Inflammatory macrophage treated with lipopolysaccharide for 1 hour (primary cell): ENCODE measurements at places on chromosomes 1 and 21.
A peak's percentile ranks its signal among the peaks of the same experiment; 100 is the strongest.

GRCh38 chr1:26081267-26082019 lies 14.0 kb upstream of the TRIM63 start:
- no peak for DNase-seq

DNA sequence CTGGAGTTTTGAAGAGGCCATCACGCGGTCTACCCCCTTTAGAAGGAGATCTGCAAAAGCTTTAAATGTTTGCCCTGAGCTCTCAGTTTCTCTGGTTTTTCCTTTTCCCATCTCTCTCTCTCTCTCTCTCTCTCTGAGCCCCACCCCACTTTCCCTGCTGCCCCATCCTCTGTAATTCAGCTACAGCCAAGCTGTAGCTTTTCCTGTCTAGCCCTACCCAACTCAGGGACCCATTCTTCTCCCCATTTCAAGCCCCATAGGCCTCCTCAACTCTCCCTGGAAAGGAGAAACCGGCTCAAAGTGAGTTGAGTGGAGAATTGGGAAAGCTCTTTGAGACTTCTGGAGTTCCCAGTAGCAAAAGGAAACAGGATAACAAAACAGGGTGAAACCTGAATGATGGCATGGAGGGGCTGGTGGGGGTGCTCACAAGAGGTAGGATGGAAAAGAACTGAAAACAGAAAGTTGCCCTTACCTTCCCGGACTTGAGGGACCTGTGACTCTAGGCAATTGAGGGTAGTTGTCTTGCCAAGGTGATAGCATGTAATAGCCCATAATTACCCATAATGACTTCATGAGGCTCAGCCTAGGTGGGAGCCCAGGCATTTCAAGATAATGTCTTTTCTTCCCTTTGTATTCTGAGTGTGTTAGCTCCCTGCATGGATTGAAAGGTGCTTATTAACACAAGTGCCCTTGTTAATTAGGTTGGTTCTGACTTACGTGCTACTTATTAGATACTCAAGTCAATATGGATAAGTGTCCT lies 84.9 kb downstream of the SLC16A1 start:
- DNase-seq, result no peak

DNA sequence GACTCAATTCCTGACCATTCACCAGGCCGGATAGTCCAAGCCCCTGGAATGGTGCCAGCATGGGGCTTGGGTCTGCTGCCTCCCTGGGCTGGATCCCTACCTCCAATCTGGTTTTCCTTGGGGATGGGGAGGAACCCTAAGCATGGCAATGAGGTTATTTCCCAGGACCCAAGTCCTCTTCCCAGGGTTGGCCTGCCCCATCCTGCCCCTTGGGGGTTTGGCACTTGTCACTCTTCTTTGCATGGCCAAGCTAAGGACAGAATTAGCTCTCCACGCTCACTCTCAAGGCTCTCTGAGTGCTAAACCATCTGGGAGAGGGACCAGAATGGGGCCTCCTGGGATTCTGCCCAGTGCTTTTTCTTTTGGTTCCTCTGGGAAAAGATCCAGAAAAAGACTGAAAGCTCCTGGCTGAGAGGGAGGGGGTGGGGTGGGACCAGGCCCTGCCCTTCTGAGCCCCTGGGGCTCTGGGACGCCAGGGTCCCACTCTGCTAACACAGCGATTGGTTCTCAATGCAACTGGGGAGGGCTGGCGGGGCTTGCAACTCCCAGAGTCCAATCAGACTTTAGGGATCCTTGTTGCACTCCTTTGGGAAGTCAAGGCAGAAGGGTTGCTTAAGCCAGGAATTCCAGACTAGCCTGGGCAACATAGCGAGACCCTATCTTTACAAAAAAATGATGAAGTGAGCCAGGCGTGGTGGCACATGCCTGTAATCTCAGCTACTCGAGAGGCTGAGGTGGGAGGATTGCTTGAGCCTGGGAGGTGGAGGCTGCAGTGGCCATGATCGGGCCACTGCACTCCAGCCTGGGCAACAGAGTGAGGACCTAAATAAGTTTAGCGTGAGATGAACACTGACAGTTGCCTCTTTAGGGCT lies 52.7 kb downstream of the DHRS3 start:
- no peak for DNase-seq

- DNase-seq, result no peak
These were observed 4.1 kb upstream of the TIAM1 start for GRCh38 chr21:31348188-31348587.

DNA sequence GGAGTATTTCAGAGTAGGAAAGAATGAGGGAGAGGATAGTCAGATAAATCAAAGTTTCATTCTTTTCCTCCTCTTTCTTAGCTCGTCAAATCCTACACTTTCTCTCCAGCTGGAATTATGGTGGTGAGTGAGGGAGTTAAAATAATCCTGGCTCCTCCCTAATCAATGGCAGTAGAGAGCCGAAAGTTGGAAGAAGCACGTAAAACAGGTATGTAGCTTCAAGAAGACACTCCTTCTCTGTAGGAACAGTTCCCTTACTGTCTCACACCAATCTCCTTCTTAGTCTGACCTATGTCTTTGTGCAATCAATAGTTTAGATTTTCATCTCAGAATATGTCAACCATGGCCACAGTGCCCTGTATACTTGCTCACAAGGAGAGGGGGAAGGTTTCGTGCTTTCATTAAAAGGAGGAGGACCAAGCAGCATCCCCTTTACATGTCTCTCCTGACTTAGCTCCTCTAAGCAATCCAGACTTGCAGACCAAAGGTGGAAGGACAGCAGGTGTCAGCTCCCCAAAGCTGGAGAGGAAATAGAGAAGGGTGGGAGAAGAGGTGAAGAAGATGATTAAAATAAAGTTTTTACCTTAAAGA lies 878 bp downstream of the MINDY1 start:
- no peak for DNase-seq

DNA sequence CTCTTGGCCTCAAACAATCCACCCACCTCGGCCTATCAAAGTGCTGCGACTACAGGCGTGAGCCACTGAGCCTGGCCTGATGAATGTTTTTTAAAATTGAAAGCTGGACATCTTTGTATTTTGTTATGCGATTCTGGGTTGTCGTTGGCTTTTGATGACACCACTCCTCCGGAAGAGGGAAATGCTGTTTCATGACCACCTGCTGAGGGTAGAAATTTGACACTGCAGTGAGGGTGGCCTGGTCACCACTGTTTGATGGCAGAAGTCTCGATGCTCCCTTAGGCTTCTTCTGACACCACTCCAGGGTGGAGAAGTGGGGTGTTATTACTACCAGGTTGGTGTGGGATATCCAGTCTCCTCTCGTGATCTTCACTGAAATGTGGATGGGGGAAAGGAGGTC lies 357.2 kb downstream of the RGS7 start:
- DNase-seq, result no peak

- no peak for DNase-seq
These were observed 731.6 kb downstream of the MATN1 start for GRCh38 chr1:29991815-29992214.

GRCh38 chr1:169051171-169051570 lies 55.3 kb upstream of the ATP1B1 start:
- no peak for DNase-seq

DNA sequence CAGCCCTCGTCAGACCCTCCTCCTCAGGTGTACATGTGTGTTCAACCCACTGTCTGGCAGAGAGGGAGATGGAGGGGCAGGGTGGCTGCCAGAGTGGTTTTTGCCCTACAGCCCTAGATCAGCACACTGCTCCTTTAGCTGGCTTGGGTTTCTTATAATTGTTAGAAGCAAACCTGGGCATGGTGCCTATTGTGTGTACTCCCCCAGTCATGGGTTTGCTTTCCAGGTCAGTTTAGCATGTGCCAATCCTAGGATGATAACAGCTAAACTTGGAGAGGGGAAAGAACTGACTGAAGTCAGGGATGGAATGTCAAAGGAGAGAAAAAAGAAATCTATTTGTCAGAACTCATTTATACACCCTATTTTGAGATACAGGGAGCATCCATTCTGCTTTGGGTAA lies 63.3 kb downstream of the UCK2 start:
- DNase-seq, result no peak

GRCh38 chr1:223228201-223228600 lies 85.2 kb upstream of the TLR5 start:
- no peak for DNase-seq

DNA sequence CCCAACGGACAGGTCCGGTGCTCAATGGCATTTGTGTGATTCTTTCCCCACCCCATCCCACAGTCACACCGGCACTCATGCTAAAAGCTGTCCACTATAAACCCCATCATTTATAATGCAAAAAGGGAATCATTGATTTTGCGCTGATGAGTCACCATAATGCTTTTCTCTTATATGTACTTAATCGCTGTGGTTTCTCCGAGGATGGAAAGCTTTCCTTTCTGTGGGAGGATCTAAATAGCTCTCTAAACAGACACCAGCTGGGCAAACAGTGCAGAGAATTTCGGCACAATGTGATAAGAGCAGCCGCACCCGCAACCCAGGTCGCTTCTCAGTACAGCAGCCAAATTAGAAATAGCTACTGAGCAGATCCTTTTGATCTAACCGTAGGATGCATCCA lies 85.6 kb downstream of the SETD4 start:
- no peak for DNase-seq

GRCh38 chr1:58870298-58870676 lies 86.4 kb upstream of the JUN start:
- no peak for DNase-seq

DNA sequence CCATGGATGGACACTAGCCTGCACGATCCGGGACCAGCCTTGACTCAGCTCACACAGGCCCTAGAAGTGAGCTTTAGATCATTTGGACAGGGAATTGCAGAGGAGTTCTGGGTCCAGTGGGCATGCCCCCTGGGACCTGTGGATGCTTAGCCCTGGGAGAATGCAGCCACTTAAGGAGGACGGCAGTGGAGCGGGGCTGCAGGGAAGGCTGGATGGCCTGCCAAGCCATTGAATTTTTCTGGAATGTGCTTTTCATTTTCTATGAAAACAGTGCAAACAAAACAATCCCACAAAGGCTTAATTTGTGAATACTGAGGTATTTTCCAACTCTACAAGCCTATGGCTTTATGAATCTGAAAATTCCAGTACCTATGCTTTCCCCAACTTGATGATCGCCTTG lies 80.4 kb upstream of the GCLM start:
- no peak for DNase-seq

GRCh38 chr1:75203415-75204277 lies 69.5 kb downstream of the LHX8 start:
- DNase-seq, result peak; percentile 56

DNA sequence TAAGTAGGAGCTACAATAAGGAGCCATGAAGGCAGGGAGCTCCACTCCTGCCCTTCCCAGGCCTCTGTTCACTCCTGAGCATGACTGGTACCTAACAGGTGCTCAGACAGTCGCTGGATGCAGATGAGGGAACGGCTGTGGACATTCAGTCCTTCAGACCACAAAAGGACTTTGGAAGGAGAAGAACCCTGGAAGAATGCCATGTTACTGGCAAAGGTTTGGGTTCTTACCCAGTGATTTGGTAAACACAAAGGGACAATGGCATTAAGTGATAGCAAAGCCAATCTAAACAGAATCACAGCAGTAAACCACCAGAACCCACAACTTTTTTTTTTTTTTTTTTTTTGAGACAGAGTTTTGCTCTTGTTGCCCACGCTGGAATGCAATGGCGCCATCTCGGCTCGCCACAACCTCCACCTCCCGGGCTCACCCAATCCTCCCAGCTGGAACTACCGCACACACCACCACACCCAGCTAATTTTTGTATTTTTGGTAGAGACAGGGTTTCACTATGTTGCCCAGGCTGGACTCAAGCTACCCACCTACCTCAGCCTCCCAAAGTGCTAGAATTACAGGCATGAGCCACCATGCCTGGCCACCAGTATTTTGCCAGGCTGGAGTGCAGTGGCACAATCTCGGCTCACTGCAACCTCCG lies 7.5 kb upstream of the CBR3 start:
- DNase-seq, result no peak

- DNase-seq, result no peak
These were observed 59.4 kb downstream of the ELK4 start for GRCh38 chr1:205572421-205572820.

- no peak for DNase-seq
These were observed 4.1 kb downstream of the GJA5 start for GRCh38 chr1:147756341-147756740.

DNA sequence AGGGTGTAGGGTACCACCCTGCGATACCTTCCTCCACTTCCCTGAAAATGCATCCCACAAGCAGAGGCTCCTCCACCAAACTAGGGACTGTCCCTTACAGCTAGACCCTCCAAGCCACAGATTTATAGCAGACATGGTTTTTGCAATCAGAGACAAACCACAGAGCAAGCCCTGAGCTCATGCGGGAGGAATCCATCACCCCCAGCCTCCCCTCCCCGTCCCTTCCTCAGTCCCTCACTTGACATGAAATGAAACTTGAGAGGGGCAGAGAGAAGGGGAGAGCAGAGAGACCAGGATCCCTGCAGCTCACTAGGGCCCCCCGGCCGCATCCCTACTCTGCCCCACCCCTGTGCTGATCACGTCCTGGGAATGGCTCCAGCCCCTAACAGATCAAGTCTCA lies 94.9 kb downstream of the MRPL37 start:
- DNase-seq, result no peak

DNA sequence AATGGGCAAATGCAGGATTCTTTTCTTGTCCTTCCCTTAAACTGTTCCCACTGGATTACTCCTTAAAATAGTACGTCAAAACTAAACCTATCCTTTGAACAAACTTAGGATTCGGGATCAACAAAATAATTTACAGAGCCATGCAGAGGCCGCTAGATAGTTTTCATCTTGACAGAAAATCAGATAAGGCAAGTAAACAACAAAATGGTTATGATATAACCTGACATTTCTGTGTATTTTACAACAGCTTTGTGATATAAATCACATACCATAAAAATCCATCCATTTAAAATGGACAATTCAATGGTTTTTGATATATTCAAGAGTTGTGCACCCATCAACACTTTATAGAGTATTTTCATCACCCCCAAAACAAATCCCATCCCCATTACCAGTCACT lies 11.2 kb downstream of the SCAF4 start:
- no peak for DNase-seq

GRCh38 chr1:157197906-157198435 lies 59.8 kb upstream of the ETV3 start:
- no peak for DNase-seq

GRCh38 chr1:228465571-228466146 lies 21.5 kb upstream of the RNF187 start:
- no peak for DNase-seq

- no peak for DNase-seq
These were observed 344.2 kb downstream of the OLFM3 start for GRCh38 chr1:101652484-101652883.

- DNase-seq, result no peak
These were observed 57.9 kb downstream of the FGGY start for GRCh38 chr1:59354709-59355337.

- DNase-seq, result peak; percentile 14
These were observed 71.0 kb downstream of the OLFML2B start for GRCh38 chr1:161952607-161953172.
